DND-41 (cell line): ENCODE measurements at places on chromosomes 4 and X.
A peak's percentile ranks its signal among the peaks of the same experiment; 100 is the strongest.

- DNase-seq: no peak
Observed at GRCh38 chr4:61277785-61278760, 77.9 kb downstream of the ADGRL3 start.

GRCh38 chr4:47465004-47465403, 1.5 kb upstream of the COMMD8 start:
- no peak for DNase-seq

- DNase-seq: no peak
Observed at GRCh38 chrX:133482056-133482952, 67.0 kb upstream of the GPC4 start.

GRCh38 chr4:147780137-147780777, 48.4 kb downstream of the ARHGAP10 start:
- DNase-seq: no peak

GRCh38 chr4:4851081-4851480, 8.4 kb upstream of the MSX1 start:
- DNase-seq: no peak

DNA sequence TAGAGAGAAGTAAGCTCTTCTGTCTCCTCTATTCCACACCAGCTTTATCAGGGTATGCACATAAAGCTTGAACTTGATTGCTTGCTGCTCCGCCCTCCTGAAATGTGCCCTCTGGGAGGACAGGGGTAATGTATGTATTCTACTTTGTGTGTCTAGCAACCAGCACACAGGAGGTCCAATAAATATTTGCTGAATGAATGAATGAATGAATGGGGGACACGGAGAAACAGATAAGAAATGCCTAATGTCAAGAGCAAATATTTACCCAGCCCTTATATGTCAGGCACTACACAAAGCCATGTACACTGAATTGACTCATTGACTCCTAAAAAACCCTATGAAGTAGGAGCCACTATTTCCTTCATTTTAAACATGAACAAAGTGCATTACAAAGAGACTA, 2.3 kb upstream of the MSL3 start:
- DNase-seq: no peak

- no peak for DNase-seq
Observed at GRCh38 chr4:88188738-88189417, 30.4 kb upstream of the ABCG2 start.

DNA sequence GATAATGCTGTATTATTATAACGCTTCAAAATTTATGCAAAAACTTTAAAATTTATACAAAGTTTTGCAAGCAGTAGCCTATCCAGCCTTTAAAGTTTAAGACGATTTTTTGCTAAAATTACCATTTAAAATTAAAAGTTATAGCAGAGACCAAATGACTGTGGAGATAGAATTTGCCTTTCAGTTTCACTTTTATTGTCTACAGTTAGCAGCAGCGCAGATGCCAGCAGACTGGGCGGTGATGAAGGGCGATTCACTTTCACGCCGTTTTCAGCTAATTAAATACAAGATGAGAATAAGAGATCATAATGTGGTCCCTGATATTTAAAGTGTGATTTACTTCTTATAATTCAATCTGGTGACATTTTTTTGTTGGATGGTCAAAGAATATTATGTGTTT, 1381.5 kb upstream of the ADGRL3 start:
- peak; percentile 59 for DNase-seq

GRCh38 chr4:7747062-7747385, 192.6 kb downstream of the AFAP1 start:
- DNase-seq: no peak

DNA sequence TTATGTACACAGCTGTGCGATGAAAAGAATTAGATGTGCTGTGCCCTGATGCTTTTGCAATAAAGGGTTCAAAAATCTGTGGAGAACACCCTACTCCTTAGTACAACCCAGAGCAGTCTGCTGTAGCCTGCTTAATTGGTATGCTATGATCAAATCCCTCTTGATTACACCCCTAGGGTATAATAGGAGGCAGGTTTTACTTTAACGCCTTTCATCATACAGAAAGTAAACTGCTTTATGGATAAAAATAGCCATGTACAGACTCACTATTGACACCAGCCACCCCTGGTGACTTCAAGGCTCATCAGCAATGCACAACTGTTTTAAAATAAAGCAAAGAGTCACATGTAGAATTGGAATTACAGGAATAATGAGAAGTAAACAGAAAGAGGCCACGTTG, 315.3 kb downstream of the DMD start:
- DNase-seq: no peak

- no peak for DNase-seq
Observed at GRCh38 chr4:156538651-156539257, 432.8 kb downstream of the PDGFC start.

DNA sequence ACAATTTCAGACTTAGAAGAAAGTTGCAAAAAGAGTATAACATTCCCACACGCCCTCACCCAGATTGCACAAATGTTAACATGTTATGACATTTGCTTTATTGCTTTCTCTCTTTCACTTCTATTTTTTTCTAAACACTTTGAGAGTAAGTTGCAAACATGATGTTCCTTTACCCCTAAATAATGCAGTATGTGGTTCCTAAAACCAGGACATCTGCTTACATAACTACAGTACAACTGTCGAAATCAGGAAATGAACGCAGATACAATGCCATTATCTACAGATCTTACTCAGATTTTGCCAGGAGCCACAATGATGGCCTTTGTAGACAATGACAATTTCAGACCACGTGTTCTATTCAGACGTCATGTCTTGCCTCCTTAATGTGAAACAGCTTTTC, 22.4 kb downstream of the SH3TC1 start:
- DNase-seq: peak; percentile 50

DNA sequence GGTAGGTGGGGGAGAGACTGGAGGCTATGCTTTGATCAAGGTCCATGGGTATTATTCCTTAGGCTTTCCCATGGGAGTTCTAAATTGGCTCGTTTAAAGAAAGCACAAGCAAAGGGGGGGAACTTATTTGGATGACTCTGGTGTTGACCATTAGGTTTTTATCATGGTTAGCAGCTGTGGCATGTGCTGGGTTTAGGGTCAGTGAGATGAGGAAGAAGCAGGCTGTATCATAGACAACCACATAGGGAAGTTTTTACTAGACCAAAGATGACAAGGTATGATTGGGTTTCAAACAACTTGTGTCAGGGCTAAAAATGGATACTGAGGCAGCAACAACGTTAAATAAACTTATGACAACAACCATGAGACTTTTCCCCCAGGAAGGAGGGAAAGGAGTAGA, 97.7 kb downstream of the DNAAF6 start:
- DNase-seq: no peak

DNA sequence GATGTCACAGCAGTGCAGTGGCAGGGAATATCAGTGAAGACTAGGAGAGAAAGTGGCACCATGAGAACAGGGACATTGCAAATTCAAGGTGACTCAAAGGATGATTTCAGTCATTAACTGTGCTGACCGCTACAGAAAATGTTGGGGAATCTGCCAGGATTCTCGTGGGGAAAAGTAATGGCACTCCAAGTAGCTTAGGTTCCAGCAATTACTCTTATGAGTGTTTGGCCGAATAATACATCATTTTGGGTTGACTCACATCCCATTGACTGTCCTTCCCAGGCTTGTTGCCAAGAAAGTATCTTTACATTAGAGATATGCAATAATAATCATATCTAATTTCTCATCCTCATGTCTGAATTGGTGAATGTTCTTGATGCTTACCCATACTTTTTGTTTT, 1411.1 kb upstream of the PCDH7 start:
- no peak for DNase-seq

DNA sequence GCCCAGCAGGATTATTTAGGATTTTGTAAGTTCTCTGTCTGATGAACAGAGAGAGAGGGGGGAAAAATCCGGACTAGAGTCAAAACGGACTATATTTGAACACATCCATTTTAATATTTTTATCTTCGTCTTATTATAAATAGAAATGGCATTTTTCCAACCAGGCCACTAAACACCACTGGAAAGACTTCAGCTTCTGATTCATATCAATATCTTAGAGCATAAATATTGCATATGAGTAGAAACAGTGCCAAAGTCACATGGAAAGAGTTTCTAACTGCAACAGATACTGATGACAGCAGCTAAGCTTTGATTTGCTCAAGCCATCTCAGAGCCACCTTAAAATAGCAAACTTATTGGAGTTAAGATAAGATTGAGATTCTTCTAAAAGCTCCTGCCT, 456 bp downstream of the PPARGC1A start:
- DNase-seq: no peak

- DNase-seq: no peak
Observed at GRCh38 chr4:7821245-7822136, 118.2 kb downstream of the AFAP1 start.

DNA sequence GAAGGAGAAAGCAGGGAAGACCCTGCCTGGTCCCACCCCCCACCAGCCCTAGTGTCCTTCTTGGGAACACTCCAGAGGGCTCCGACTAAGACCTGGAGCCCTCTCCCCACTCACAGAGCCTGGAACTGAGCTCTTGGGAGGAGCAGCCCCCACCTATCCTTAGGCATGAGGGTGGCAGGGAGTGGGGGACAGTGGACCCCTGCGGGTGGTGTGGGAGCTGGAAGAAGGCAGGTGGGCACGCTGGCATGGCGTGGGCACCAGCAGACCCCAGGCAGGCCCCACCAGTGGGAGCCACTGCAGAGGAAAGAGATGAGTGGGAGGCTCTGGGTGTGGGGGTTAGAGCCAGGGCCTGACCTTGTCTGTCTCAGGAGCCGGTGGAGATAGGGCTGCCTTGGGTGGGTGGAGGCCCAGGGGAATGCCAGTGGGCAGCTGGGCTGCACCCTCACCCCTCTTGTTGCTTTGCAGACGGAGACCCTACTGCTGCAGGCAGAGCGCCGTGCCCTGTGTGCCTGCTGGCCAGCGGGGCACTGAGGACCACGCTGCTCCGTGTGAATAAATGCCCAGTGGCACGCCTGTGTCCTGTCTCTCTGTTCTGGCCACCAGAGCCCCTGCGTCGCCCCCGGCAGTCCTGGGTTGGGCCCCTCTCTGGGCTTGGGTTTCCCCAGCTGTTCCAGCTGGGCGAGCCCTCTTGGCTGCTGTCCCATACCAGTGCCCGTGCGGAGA, 15.6 kb upstream of the NAT8L start:
- DNase-seq: no peak

DNA sequence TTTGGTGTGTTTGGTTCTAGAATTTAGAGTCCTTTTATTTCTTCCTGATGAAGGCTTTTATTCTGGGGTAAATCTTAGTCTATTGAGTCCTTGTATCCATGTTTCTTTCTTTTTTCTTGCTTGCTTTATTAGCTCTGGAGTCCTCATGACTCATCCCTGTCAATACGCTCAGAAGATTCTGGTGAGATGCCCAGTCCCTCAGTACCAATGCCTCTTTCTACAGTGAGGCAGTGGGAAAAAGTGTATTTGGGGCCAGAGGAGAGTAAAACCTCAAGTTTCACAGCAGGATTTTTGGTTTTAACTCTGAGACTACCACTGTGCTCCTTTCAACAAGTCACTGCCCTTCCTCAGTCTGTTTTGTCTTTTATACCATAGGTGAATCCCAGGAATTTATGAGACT, 368.0 kb downstream of the GBA3 start:
- no peak for DNase-seq

- DNase-seq: no peak
Observed at GRCh38 chrX:66676413-66676812, 37.5 kb upstream of the EDA2R start.

DNA sequence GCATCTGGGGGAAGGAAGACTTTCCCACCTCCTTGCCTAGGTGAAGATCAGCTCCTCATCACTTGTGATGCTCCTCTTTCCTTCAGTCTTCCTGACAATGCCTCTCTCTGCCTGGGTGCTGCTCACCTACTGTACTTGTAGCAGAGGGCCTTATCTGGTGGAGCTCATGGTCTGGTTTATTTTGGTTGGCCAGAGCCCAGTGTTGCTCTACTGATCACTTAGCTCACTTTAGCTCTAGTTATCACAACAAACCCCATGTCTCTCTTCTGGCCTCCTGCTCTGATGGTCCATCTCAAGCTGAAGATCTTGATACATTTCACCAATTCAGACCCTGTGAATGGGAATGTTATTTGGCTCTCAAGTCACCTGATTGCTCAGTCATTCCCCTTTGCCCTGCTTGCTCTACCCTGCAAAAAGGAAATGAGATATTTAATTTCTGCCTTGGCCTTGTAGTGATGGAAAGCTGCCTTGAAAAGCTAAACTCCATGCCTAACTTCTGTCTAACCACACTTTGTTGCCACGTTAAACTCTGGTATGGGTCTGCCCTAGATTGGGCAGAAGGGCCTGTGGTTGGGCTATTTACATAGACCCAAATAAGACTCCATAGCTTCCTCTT, 30.3 kb upstream of the ADH1C start:
- DNase-seq: no peak

DNA sequence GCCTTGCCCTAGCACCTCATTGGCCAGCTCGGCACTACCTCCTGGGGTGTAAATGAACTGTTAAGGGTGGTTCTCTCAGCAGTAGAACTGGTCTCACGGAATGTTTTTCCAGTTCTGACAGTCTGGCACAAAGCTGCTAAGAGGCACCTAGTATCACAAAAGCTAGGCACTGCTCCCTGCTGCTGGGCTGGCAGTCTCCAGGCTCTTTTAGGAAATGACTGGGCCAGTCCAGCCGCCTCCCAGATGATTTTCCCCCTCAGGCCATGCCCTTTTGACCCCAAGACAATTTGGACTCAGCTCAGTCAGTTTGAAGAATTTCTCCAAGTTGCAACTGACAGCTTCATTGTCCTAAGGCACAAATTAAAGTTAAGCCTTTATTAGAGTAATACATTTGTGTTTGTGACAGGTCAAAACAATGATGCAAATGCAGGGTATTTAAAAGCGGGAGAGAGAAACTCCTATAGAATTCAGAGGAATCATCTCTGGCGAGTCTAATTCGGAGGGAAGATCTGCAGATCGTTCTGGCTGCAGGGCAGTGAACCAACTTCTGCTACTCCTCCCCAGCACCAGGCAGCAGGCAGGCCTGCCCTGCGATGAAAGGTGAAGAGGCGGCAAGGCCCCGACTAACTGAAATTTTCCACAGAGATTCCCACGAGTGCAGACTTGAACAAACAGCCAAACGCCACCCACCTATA, 7.9 kb downstream of the FRMD7 start:
- no peak for DNase-seq

DNA sequence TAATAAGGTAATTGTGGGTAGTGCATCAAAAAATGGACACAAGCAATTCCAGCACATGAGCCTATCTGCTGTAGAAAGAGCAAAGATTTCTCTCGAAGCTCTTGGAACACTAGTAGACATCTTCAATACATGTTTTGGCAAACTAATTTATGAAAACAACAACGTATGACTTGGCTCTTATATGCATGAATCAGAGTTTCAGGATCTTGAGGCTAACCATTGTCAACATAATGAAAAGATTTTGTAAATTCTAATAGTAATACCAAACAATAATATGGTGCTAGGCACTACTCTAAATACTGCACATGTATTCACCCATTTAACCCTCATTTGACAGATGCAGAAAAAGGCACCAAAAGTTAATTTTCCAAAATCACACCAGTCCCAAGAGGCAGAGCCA, 25.1 kb upstream of the ANKRD50 start:
- no peak for DNase-seq
